ENCODE measurements at places on chromosomes 3 and 15. TPM values are rescaled to one million over a fixed set of nuclear protein-coding genes. Genes with fewer than 3 reads are reported as not detected.

DNA sequence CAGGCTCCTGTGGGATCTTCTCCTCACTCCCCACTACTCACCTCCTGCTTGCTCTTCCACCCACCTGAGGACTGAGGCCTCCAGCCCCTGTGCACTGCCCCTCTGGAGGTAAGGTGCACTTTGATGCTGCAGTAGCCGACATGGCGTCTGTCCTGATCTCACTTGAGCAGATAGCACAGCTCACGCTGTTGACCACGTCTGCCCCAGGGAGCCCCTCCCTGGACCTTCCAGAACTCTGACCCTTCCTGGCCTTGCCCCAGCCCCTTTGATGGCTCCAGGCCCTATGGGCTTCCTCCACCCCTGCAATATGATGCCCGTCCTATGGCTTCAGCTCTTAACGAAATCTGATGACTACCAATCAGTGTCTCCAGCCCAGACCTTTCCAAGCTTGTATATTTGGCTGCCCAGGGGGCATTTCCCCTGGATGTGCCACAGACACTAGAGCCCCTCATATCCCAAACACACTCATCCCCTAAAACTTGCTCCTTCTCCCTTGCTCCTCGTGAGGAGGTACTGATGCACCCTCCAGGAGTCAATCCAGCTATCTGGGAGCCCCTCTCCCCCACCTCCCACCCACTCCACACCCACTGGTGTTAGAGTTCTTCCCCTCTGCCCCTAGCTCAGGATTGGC is 27.1 kb downstream of the KY start:
- H3K36me3 ChIP-seq = no peaks in the 10 kb centered on the region
- peaks cover 6% of the 10 kb centered on the region for H3K4me1 ChIP-seq
- no peak for DNase-seq
- no peak overlapping the region for H3K27ac ChIP-seq
- no peaks in the 10 kb centered on the region for H3K27me3 ChIP-seq

DNA sequence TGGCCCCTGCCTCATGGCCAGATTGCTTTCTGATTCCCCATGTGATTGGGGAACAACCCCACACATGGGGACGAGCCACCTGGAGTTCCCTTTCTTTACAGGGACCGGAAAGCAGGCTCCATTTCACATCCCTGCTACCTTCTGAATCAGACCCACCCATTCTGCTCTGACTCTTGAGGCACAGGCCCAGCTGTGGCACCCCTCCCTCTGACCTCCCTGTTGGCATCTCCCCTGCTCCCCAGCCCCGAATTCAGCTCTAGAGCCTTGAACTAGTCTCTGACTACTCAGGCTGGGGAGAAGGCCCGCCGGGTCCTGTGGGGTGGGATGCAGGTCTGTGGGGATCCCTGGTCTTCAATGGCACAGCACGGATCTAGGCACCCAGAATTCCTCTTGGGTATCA is 12.1 kb downstream of the FAM3D start:
- H3K27me3 ChIP-seq = no peaks in the 10 kb centered on the region
- H3K4me1 ChIP-seq = no peaks in the 10 kb centered on the region
- no peak overlapping the region for H3K4me3 ChIP-seq
- no peak overlapping the region for H3K27ac ChIP-seq
- DNase-seq = no peak

GRCh38 chr15:67915461-67916374 is 75.9 kb upstream of the RNU6-1 start:
- H3K36me3 ChIP-seq = no peaks in the 10 kb centered on the region
- peak overlapping the region; percentile 45 for H3K27ac ChIP-seq
- no peak overlapping the region for H3K4me3 ChIP-seq
- H3K27me3 ChIP-seq = no peaks in the 10 kb centered on the region
- no peaks in the 10 kb centered on the region for H3K4me1 ChIP-seq
- no peak for DNase-seq

DNA sequence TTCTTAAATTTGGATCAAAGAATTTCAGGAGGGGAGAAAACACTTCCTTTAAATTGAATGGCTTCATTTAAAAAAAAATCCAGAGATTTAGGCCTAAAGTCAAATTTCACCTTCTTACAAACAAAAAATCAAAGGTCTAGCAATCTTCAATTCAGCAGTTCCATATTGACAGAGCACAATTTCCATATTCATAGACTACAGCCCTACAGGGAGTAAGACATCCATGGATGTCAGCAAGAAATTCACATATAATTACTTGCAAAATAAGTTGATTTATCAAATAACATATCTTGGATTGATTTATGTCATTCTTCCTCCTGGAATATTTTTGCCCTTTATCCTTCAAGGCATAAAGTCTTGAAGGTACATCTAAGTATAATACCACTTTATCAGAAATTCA is 103.4 kb downstream of the CNTN3 start:
- no peaks in the 10 kb centered on the region for H3K4me1 ChIP-seq
- H3K27me3 ChIP-seq = no peaks in the 10 kb centered on the region
- no peak for DNase-seq

- no peak for DNase-seq
- peaks cover 8% of the 10 kb centered on the region for H3K27me3 ChIP-seq
- H3K4me1 ChIP-seq = no peaks in the 10 kb centered on the region
- no peak overlapping the region for H3K4me3 ChIP-seq
Measured at GRCh38 chr15:93063262-93063671, 25.7 kb downstream of the RGMA start.

GRCh38 chr3:151548195-151548594 is 87.3 kb upstream of the IGSF10 start:
- H3K27me3 ChIP-seq = no peaks in the 10 kb centered on the region
- no peak overlapping the region for H3K4me3 ChIP-seq
- H3K4me1 ChIP-seq = no peaks in the 10 kb centered on the region
- no peak overlapping the region for H3K27ac ChIP-seq
- DNase-seq = no peak

DNA sequence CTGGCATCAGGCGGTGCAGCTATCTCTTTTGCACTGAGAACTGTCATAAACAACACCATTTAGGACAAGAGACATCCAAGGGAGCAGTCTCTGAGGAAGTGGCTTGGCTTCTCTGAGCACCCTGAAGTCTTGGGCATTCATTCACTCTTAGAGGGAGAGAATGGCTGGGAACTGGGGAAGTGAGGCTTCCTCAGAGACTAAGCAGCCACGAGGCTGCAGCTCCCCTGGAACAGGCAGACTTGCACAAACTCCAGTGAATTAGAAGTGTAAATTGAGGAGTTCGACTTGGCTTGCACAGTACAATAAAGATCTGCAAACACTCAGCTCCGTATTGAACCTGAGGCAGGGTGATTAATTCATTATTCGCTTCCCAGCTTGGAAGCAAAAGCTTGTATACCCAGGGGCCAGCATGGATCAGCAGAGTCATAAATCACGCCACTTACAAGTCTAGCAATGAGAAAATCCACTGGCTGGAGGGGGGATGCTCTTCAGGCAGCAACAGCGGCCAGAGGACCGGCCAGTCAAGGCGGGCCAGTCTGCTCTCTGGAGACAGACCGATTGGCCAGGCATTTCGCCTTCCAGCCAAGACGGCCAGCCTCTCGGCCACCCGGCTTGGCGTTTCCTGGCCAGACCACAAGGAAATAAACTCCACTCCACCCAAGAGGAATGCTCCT is 118.8 kb upstream of the ADPGK start:
- no peaks in the 10 kb centered on the region for H3K27me3 ChIP-seq
- no peak overlapping the region for H3K27ac ChIP-seq
- DNase-seq = no peak
- no peaks in the 10 kb centered on the region for H3K36me3 ChIP-seq

DNA sequence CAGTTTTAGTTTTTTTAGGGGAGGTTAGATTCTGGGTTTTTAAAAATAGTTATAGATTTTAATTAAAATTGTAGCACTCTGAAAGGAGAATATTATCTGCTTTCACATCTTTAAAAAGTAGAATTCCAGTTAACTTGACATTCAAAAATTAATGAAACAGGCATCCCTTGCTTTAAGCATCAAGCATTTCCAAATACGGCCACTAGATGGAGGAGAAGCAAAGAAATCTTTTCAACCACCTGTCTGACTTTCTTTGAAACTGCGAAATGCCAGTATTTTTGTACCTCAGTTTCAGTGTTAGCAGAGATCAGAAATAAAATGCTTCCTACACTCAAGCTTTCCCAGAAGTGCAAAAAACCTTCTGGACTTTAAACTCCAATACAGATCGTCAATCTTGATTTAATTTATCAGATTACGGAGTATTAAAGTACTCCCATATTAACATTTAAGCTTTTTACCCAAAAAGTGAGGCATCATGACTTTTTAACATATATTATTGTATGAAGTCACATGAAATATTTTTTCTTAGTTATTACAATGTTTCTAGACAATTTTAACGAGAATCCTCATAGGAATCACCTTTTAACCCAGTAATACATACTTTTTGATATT is 153.3 kb downstream of the P3H2 start:
- H3K27me3 ChIP-seq = no peaks in the 10 kb centered on the region
- peaks cover 5% of the 10 kb centered on the region for H3K4me1 ChIP-seq
- H3K27ac ChIP-seq = no peak overlapping the region
- H3K36me3 ChIP-seq = peaks cover 44% of the 10 kb centered on the region
- no peak for DNase-seq

- peaks cover 26% of the 10 kb centered on the region for H3K4me1 ChIP-seq
- no peak overlapping the region for H3K4me3 ChIP-seq
- H3K36me3 ChIP-seq = no peaks in the 10 kb centered on the region
- peak; percentile 90 for DNase-seq
- H3K27ac ChIP-seq = no peak overlapping the region
Measured at GRCh38 chr3:50192689-50193141, 1.3 kb downstream of the GNAT1 start.

Gene ZMYND10
- total RNA-seq = 0.60 TPM

DNA sequence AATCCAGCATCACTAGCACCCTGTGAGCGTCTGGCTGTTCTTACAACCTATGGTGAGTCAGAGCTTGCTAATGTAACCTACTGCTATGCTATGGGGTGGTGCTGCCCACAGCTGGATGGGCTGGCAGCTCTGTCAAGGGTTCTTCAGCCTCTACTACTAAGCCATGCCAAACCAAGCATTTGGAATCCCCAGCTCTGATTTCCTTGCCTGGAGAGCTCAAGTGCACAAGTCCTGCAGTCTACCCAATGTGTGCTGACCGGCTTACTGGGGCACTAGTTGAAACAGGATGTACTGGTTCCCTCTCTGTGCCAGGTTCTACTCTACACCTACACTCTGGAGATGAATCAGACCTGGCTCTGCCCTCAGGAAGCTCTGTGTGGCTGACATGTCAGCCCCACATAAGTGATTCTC is 4.2 kb downstream of the TEX264 start:
- H3K36me3 ChIP-seq = no peaks in the 10 kb centered on the region
- DNase-seq = no peak
- H3K27me3 ChIP-seq = no peaks in the 10 kb centered on the region

Gene TOP2B
- 118 TPM for total RNA-seq

Gene HESX1
- total RNA-seq = not detected

DNA sequence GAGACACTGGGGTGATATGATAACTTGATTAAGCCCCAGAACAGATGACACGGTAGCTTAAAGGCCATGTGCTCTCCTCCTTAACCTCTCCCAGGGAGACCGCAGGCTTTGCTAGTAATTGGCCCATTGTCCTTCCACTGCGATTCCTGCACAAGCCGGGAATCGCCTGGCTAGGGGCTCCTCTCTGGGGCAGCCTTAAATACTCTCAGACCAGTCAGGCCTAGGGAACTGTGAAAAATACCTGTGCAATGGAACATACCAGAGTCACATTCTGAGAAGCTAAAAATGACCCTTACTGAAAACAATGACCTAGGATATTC is 56.3 kb downstream of the CPN2 start:
- no peak overlapping the region for H3K27ac ChIP-seq
- no peaks in the 10 kb centered on the region for H3K27me3 ChIP-seq

DNA sequence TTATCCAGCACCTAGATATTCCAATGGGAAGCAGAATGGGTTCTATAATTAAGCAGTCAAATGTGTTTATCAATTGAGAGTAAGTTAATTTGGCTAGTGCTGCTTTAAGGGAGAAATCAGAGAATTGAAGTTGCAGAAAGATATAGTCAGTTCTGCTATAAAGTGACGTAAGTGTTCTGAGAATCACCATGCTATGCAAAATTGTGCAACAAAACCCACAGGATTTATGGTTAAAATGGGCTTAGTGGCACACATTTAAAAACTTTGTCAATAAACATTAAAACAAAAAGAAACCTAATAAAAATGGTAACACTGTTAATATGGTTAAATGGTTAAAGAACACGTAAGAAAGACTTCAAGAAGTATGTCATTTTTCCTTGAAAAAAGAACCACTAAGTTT is 74.5 kb downstream of the TMEM108 start:
- H3K27me3 ChIP-seq = no peaks in the 10 kb centered on the region
- DNase-seq = no peak
- no peak overlapping the region for H3K27ac ChIP-seq
- no peaks in the 10 kb centered on the region for H3K36me3 ChIP-seq

Gene CPN2
- 0.26 TPM for total RNA-seq

DNA sequence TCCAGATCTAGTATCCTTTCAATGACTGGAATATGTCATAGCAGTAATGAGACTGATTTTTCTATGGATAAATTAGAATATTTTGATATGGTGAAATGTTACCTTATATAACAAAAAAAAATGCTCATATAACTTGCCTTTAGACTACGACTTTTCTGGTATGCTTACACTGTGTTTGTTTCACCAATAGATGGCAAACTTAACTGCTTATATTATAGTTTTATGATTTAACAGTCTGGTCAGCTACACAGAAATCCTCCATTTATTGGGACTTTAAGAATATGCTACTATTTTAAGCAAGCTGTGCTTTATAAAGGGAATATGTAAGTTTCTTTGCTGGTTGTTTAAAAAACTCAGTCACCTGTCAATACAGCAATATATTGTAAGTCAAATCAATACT is 205.6 kb downstream of the VGLL3 start:
- H3K4me3 ChIP-seq = no peak overlapping the region
- DNase-seq = no peak
- no peaks in the 10 kb centered on the region for H3K27me3 ChIP-seq
- H3K4me1 ChIP-seq = no peaks in the 10 kb centered on the region
- no peaks in the 10 kb centered on the region for H3K36me3 ChIP-seq
- H3K27ac ChIP-seq = no peak overlapping the region

Gene BLM
- total RNA-seq = 8.0 TPM

GRCh38 chr15:58748040-58748851 is 1.3 kb downstream of the ADAM10 start:
- no peaks in the 10 kb centered on the region for H3K27me3 ChIP-seq
- H3K4me1 ChIP-seq = peaks cover 55% of the 10 kb centered on the region
- DNase-seq = no peak
- H3K4me3 ChIP-seq = peak overlapping the region; percentile 94

DNA sequence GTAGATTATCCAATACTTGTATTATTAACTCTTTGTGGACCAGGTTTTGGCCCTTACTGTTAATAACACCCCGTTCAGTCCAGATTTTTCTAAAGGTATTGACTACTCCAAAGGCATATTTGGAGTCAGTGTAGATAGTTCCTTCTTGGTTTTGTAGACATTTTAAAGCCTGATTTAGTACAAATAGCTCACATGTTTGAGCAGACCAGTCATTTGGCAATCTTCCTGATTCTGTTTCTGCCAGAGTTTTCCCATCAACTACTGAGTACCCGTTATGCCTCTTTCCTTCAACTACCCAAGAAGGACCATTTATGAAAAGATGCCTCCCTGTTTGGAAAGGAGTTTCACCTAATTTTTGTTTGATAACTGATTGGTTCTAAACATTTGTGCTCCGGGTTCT is 82.0 kb downstream of the CHCHD4 start:
- no peak for DNase-seq
- no peak overlapping the region for H3K27ac ChIP-seq
- H3K4me1 ChIP-seq = no peaks in the 10 kb centered on the region
- no peaks in the 10 kb centered on the region for H3K36me3 ChIP-seq

Gene FETUB
- total RNA-seq = not detected
